ENCODE measurements at places on chromosomes 7 and 10.
A peak's percentile ranks its signal among the peaks of the same experiment; 100 is the strongest.

DNA sequence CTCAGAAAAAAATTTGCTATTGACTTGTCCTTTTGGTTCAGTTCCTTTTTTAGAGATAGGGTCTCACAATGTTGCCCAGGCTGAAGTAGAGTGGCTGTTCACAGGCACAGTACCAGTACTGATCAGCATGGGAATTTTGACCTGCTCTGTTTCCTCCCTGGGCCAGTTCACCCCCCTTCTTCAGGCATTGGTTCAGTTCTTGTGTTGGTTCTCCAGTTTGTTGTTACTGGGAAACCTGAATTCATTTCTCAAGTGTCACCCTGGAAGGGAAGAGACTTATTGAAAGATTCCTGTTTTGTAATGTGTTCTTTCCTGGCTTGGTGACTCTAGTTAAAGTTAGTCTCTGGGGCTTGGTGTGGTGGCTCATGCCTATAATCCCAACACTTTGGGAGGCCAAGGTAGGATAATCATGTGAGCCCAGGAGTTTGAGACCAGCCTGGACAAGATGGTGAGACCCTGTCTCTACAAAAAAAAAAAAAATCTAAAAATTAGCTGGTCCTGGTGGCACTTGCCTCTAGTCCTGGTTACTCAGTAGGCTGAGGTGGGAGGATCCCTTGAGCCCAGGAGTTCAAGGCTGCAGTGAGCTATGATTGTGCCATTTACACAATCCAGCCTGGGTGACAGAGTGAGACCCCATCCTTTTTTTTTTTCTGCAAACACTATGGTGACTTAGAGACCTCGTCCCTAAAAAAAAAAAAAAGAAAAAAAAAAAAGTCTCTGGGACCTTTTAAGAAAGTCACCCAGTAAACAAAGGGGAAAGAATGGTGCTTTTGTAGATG is 52.7 kb downstream of the CNNM2 start:
- no peak for DNase-seq

DNA sequence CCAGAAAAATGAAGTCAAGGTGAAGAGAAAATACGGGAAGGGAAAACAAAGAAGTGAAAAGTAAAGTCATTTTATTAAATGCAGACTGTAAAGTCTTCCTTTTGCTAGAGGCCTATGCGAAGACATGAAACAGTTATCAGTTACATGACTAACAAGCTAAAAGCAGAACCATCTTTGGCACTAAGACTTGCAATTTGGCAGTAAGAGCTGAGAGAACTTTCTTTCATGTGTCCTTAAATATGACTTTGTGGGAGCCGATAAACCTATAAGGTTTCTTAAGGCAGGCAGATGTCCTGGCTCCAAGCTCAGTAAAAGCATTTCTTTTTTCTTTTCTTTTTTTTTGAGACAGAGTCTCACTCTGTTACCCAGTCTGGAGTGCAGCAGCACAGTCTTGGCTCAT is 10.4 kb downstream of the ANLN start:
- no peak for DNase-seq

DNA sequence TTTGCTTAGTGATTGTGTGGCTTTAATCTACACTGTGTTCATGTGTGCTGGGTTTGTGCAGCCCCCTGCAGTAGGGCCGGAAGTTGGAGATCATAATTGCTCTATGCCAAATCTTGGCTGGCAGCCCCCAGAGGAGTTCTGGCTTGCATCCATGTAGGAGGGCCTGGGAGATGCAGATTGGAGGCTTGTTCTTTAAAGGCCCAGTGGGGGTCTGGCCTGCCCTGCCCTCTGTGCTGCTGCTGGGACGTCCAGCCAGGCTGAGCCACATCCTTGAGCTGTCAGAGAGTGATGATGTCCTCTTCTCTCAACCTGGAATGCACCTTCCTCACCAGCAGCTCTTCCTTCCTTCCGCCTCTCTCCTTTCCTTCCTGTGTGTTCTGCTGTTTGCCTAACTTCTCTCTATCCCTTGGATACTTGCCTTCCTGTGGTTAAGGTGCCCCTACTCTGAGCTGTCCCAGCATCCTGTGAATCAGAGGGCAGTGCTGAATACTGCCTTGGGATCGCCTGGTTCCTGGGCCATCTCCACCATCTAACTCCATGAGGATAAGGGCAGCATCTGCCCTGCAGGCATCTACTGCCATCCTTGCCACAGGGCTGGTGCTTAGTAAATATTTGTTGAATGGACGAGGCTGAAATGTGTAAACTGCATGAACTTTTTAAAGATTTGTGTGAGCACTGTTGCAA is 30.2 kb downstream of the DOCK1 start:
- DNase-seq: no peak

GRCh38 chr10:110364531-110364937 is 59.8 kb upstream of the SMNDC1 start:
- DNase-seq: no peak

DNA sequence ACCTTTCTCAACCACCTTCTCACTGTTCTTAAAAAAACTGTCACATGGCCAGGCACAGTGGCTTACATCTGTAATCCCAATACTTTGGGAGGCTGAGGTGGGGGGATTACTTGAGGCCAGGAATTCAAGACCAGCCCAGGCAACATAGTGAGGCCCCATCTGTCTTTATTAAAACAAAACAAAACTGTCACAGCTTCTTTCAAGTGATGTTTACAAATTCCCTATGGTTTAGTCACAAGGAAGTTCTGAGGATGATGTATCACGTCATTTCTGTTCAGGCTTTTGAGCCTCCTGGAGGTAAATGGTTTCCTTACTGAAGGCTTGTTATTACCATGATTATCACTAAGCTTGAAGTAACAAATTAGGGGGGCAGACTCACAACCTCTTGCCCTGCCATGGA is 186.2 kb downstream of the CFTR start:
- DNase-seq: no peak

DNA sequence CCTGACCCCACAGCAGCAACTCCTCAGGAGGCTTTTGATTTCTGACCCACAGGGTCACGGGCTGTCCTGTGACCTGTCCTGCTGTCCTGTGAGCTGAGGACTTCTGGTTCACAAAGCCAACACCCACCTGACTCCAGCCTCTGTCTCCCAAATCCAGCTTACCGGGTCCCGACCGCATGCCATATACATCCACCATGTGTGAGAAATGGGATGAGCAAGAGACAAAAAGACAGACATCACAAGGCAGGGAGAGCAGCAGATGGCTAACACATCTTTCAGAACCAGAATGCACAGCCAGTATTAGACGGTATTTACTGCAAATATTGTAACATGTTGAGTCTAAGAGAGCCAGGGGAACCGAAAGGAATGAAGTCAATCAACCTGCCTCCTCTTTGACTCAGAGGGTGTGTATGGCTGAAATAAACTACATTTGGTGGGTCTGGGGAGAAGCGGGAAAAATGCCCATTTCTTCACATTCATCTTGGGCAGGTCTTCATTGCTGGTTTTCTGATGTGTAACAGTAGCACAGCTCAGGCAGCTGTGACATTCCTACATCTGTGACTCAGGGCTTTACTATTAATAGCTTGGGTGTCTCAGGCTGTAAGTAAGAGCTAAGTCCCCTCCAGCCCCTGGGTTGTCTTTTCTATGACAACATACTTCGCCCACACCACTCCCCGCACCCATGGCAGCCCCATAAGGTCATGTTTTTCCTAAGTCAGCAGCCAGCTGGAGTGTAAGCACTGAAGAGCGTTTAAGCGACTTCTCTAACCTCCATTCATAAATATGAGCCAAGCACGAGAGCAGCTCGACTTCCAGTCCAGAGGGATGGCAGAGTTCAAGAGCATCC is 25.0 kb downstream of the ABLIM1 start:
- DNase-seq: peak; percentile 14

- DNase-seq: no peak
These were observed 719.6 kb upstream of the GRM3 start for GRCh38 chr7:85924062-85924461.

GRCh38 chr10:73827346-73828089 is 16.1 kb upstream of the NDST2 start:
- no peak for DNase-seq

GRCh38 chr10:72455889-72456595 is 101.3 kb upstream of the DNAJB12 start:
- DNase-seq: peak; percentile 61

DNA sequence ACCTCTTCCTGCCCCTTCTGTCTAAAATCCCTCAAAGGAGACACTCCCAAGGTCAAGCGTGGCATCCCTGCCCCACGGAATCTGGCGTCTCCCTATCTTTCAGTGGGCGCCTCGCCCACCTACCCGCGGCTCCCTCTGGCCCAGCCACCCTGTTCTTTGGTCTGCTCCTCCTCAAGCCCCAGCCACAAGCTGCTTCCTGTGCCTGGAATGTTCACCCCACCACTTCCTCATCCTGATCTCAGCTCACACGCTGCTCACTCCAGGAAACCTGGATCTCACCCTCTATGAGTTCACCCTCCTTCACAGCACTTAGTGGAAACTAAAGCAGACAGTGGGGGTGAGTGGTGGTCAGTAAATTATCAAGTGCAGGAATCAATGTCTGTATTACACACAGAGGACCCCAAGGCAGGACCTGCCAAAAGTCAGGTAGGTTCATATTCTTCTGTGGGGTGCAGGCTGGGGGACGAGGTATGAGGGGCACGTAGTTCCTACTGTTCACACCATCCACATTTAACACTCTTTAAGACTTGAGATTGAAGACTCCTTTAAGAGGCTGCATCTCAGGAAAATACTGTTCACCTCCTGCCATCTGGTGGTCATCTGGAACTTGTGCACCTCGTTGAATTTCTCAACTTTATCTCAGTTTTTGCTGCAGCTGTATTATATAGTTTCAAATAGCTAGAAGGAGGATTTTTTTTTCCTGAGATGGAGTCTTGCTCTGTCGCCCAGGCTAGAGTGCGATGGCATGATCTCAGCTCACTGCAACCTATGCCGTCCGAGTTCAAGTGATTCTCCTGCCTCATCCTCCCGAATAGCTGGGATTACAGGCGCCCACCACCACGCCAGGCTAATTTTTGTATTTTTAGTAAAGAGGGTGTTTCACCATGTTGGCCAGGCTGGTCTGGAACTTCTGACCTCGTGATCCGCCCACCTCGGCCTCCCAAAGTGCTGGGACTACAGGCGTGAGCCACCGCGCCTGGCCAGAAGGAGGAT is 166.6 kb downstream of the ARHGAP21 start:
- DNase-seq: peak; percentile 81

DNA sequence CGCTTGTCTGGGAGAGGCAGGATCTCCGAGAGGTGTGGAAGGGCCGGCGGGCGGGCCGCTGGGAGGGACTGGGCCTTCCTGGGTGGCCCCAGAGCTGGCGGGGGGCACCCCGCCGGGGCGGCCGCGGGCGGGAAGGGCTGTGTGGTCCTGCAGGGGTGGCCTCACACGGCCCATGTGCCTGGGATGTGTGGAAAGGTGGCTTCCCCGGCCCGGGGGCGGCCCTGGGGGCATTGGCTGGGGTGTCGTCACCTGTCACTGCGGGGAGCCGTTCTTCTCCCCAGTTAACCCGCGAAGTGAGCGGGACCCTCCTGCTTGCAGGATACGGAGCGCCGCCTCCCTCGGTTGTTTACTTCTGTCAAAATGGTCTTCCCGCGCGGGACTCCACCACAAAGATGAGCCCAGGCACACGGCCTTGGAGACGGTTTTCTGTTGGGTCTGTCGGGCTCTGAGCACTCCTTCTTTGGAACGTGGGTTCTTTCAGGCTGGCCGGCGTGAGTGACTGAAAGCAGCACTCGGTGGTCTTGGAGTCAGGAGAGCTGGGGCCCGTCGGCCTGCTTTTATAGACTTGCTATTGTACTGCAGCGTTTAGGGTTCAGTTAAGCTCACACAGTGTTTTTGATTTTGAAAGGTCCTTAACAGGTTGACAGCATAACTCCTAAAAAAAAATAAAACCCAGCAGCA is 700 bp downstream of the SMC3 start:
- DNase-seq: peak; percentile 66

DNA sequence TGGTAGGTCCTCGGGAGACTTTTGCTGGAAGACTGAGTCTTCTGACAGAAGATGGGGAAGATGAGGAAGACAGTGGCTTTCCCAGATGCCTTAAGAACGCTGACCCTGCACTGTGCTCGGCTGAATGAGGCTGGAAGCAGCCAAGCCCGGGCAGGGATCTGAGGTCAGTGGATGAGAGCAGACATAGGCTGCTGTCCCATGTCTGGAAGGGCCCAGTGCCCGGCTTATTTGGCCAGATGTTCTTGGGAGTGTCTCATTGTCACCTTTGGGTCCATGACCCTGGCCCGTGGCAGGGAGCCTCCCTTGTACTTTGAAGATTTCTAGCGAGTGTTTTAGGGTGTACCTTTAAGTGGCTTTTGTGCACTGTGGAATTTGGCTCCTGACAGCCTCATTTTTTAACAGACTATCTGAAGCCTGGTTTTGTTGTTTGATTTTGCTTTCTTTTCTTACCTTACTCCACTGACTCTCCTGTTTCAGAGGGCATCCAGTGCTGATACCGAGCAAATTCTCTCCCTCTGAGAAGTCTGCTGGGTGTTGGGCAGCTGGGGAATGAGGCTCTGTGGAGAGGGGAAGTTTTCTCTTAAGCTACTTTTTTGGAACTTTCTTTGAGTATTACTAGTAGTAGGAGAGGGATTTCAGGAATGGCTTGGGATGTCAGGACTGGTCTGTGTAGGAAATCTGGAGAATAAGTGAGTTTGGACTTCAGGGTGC is 61.4 kb downstream of the CREB5 start:
- no peak for DNase-seq

DNA sequence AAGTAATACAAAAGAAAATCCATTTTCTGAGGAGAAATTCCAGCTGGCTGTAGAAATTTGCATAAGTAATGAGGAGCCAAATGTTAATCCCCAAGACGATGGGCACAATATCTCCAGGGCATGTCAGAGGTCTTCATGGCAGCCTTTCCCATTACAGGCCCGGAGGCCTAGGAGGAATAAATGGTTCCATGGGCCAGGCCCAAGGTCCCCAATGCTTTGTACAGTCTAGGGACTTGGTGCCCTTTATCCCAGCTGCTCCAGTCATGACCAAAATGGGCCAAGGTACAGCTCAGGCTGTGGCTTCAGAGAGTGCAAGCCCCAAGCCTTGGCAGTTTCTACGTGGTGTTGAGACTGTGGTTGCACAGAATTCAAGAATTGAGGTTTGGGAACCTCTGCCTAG is 182.5 kb downstream of the GPR158 start:
- DNase-seq: no peak
